Activated CD4-positive, alpha-beta memory T cell treated with anti-CD3 and anti-CD28 coated beads, Interleukin-2, amount 10 ng/mL, durations not matched to agents 7 days and 5 days (primary cell): ENCODE measurements at places on chromosomes 5 and 9. TPM values are rescaled to one million over a fixed set of nuclear protein-coding genes. Genes with fewer than 3 reads are reported as not detected.

Gene RXRA
- 7.8 TPM for total RNA-seq

GRCh38 chr5:138339091-138339456 is 1.0 kb downstream of the FAM53C start:
- no peak for DNase-seq

- DNase-seq: peak; percentile 44
Measured at GRCh38 chr9:6605202-6605601, 40.3 kb downstream of the GLDC start.

DNA sequence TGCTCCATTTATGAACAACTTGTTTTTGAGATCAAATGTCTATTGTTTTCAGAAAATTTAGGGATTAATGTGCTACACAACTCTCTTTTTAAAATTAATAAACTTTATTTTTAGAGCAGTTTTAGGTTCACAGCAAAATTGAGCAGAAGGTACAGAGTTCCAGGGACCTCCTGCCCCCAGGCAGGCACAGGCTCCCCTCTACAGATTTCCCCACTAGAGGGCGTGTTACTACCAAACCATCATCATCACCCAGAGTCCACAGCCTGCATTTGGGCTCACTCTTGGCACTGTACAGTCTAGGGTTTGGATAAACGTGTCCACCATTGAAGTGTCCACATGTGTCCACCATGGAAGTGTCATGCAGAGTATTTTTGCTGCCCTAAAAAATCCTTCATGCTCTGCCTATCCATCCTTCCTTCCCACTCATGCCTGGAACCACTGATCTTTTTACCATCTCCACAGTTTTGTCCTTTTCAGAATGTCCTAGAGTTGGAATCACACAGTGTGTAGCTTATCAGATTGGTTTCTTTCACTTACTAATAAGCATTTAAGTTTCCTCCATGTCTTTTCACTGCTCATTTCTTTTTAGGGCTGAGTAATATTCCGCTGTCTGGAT is 61.7 kb downstream of the MRPL36 start:
- peak; percentile 51 for DNase-seq

Gene NUTM2G
- not detected for total RNA-seq
